ENCODE measurements at places on chromosomes 7 and 10. TPM values are rescaled to one million over a fixed set of nuclear protein-coding genes. Genes with fewer than 3 reads are reported as not detected.

DNA sequence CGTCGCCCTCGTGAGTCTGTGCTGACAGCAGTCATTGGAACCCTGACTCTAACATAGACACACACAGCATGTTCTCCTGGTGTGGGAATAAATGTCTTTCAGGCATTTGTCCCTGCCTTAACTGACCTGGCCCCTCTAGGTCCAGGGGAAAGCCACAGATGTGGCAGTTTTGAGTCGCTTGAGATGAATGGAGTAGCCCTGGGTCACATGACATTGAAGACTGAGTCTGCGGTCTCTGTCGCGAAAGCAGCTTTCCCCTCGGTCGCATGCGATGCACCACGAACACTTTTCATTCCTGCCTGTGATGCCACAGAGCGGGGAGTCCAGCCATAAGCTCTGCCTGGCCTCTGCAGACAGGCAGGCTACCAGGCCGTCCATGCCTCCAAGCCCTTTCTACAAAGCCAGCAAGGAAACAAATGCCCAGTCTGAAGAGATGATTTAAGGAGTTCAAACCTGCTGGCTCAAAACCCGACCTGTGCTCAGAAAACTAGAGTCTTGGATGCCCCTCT, 172.3 kb downstream of the WDR37 start:
- H3K27ac ChIP-seq, result no peak overlapping the region
- peaks cover 4% of the 10 kb centered on the region for H3K27me3 ChIP-seq
- DNase-seq, result no peak
- H3K4me3 ChIP-seq, result no peak overlapping the region

The GHITM gene
- 188 TPM for total RNA-seq

The MACC1 gene
- 0.08 TPM for total RNA-seq

The OR2A7 gene
- 0.82 TPM for total RNA-seq

The TBXAS1 gene
- total RNA-seq, result 4.4 TPM

GRCh38 chr10:51892965-51893658, 193.7 kb upstream of the CSTF2T start:
- no peak overlapping the region for H3K27ac ChIP-seq
- no peaks in the 10 kb centered on the region for H3K36me3 ChIP-seq
- DNase-seq, result no peak
- no peaks in the 10 kb centered on the region for H3K27me3 ChIP-seq
- H3K4me3 ChIP-seq, result no peak overlapping the region
- no peaks in the 10 kb centered on the region for H3K4me1 ChIP-seq

- no peaks in the 10 kb centered on the region for H3K36me3 ChIP-seq
- no peak overlapping the region for H3K4me3 ChIP-seq
- H3K27ac ChIP-seq, result no peak overlapping the region
- no peak for DNase-seq
- no peaks in the 10 kb centered on the region for H3K4me1 ChIP-seq
These were observed 66.3 kb upstream of the SP4 start for GRCh38 chr7:21361413-21362125.

DNA sequence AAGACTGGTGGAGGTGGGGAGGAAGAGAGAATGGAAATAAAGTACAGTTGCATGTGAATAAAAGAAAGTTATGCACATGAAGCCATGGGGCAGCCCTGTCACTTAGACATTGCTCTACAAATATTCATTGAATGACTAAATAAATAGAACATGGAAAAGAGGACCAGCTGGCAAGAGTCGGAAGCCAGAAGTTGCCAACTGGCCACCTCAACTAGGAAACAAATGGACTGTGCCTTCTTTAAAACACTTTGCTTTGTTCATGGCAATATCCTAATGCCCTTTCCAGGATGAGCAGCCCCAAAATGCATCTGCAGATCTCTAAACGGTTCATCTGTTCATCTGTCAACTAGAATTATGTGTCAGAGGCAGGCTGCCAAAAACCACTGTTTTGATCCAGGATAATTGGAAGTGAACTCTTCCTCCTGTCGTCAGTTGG, 157.3 kb downstream of the NOC3L start:
- no peaks in the 10 kb centered on the region for H3K4me1 ChIP-seq
- no peak for DNase-seq
- no peaks in the 10 kb centered on the region for H3K36me3 ChIP-seq
- H3K27me3 ChIP-seq, result no peaks in the 10 kb centered on the region
- no peak overlapping the region for H3K4me3 ChIP-seq
- no peak overlapping the region for H3K27ac ChIP-seq

DNA sequence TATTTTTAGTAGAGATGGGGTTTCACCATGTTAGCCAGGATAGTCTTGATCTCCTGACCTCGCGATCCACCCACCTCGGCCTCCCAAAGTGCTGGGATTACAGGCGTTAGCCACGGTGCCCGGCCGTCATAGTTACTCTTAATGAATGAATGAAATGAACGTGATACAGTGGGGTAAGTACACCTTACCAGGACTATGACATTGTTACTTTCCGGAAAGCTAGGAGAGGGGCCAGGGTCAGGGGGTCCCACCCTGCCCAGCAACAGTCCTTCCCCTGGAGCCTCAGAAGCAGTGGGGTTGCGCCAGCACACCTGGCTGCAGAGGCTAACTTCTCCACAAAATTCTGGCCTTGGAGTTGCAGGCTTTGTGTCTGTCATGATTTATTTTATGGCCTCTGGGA, 21.4 kb downstream of the VSTM4 start:
- no peak for DNase-seq
- no peak overlapping the region for H3K4me3 ChIP-seq
- no peaks in the 10 kb centered on the region for H3K36me3 ChIP-seq
- H3K27ac ChIP-seq, result no peak overlapping the region

DNA sequence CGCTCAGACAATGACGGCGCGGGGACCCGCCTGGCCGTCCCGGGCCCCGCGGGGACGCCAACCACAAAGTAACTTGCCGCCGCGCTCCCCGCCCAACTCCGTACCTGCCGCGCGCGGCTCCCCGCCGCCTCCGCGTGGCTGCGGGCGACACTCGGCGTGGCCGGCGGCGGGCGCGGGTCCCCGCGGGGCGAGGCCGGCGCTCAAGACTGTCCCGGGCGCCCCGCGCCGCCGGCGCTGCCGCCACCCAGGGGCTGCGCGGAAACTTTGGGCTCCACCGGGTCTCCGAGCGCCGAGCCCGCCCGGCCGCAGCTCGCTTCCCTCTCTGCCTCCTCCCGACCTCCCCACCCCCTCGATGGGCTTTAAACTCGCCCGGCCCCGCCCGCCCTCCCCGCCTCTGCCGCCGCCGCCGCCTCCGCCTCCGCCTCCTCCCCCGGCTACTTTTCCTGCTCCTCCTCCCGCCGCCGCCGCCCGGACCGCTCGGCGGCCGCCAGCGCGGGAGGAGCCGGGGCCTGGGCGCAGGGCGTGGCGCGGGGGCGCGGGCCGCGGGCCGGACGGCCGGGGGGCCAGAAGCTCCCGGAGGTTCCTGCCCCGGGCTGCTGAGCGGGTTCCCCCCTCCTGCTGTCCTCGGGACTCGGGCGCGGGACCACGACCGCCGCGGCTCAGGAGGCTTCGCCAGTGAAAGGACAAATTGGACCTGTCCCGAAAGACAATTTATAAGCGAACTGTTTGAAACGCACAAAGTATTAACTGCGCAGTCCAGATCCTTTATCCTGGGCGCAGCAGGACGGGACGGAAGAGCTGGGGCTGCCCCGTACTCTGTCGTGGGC, 10.6 kb upstream of the GRB10 start:
- H3K36me3 ChIP-seq, result no peaks in the 10 kb centered on the region
- peak overlapping the region; percentile 68 for H3K4me3 ChIP-seq
- H3K27ac ChIP-seq, result peak overlapping the region; percentile 61

DNA sequence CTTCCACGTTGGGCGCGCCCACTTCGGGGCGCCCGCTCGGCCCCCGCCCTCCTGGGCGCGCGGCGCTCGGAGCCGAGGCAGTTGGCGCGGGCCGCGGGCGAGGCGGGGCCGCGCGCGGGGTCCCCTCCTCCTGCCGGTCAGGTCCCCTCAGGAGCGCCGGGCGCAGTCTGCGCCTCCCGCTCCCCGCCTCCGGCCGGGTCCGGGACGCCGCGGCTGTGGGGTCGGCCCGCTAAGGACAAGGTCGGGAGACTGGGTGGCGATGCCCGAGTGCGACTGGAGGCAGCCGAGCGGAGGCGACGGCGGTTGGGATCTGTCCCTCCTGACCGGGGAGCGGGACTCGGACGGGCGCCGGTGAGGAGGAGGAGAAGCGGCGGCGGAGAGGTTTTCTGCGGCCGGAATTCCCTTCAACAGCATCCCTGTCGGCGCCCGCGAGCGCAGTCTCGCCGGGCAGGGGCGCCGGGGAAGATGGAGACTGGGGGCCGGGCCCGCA, at the start of gene ATRNL1:
Gene ATRNL1, plus strand, starts transcription at position 80 of the 490 bp plus-strand sequence. Its CDS starts 386 bp downstream, at position 466.
- DNase-seq, result no peak
- peak within 1 kb of the TSS; percentile 65 for H3K4me3 ChIP-seq
- no peaks in the 10 kb centered on the region for H3K36me3 ChIP-seq
- peaks cover 10% of the 10 kb centered on the region for H3K4me1 ChIP-seq
- H3K27me3 ChIP-seq, result peaks cover 26% of the 10 kb centered on the region

DNA sequence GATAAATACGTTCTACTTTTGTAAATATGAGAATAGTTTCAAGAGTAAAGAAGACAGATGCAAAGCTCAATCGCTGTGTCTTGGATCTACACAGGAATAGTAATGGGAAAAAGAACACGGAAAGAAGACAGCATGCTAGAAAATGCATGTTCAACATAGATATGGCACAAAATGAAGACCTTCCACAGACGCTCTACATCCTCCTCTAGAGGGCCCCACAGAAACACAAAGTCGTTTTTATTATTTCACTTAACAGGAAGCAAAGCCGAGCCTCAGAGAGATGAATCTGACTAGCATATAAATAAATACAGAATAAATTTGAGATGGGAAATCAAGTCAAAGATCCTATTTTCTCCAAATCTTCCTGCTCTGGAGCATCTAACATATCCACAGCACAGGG, 292.6 kb downstream of the PARD3 start:
- H3K27me3 ChIP-seq, result no peaks in the 10 kb centered on the region
- no peaks in the 10 kb centered on the region for H3K36me3 ChIP-seq
- no peak for DNase-seq

DNA sequence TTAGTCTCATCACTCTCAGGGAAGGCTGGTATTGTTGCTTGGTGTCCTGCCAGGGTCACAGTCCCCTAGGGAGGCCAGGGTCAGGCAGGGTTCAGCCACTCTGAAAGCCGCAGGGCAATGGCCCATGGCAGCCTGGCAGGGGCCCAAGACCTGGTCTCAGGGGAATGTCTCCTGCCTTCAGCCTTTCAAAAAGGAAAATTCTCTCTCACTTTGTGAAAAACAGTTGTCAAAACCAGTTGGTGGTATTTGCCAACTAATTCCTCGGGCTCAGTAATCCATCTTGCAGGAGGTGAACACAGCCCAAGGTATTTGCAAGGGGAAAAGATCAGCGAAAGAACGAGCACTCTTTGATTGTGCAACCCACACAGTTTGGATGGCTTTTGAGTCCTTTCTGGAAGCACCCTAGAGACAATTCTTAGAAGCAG, 101.5 kb downstream of the JCAD start:
- no peak overlapping the region for H3K4me3 ChIP-seq
- no peaks in the 10 kb centered on the region for H3K4me1 ChIP-seq
- no peaks in the 10 kb centered on the region for H3K27me3 ChIP-seq
- DNase-seq, result no peak

DNA sequence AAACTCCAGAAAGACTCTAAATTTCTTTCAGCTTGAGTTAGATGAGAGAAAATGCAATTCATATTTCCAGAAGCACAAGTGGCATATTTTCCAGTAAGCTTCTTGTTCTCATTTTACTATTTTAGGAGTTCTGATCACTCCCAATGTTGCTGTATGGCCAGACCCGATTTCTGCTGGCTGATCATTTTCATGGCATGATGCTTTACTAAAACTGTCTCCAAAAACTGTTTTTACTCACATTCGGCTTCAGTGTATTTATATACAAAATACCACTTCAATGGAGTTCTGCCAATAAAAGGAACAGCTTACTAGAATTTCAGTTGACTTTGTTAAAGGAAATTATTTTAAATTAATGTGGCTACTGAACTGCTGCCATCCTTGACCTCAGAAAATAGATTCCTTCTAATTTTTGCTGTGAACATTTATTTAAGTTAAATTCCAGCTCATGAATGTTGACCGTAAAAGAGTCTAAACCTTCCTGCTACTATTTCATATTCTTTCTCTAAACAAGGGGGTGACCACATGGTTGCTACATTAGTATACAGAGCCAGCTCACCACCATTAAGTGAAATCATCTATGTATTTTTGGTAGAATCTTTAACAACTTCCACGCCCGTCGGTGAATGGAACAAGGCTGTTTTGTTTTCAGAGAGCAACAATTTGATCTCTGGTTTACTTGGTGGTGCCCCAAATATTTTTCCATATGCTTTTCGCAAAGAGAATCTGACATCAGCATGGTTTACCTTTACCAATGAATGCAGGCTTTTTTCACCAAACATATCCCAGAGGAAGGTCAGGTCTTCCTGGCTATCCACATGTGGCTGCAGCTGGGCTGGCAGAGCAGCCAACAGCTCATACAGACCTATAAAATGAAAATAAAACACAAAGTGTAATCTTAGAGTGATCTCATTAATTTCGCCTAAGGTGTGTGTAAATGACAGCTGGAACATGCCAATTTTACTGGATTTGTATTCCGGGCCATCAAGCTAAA, 101.2 kb downstream of the MPP7 start:
- no peak overlapping the region for H3K4me3 ChIP-seq
- H3K27me3 ChIP-seq, result no peaks in the 10 kb centered on the region

GRCh38 chr10:100103581-100103980, 21.9 kb upstream of the CPN1 start:
- H3K4me1 ChIP-seq, result no peaks in the 10 kb centered on the region
- H3K27me3 ChIP-seq, result no peaks in the 10 kb centered on the region
- no peak for DNase-seq
- no peak overlapping the region for H3K4me3 ChIP-seq
- no peak overlapping the region for H3K27ac ChIP-seq

GRCh38 chr7:155198901-155199845, 98.5 kb upstream of the INSIG1 start:
- no peaks in the 10 kb centered on the region for H3K27me3 ChIP-seq
- no peak for DNase-seq
- no peaks in the 10 kb centered on the region for H3K36me3 ChIP-seq

The C10orf62 gene
- not detected for total RNA-seq

- peaks cover 3% of the 10 kb centered on the region for H3K4me1 ChIP-seq
- no peak for DNase-seq
- no peaks in the 10 kb centered on the region for H3K27me3 ChIP-seq
- H3K4me3 ChIP-seq, result no peak overlapping the region
- H3K27ac ChIP-seq, result no peak overlapping the region
These were observed 27.9 kb downstream of the WIPI2 start for GRCh38 chr7:5217851-5218331.

The ENKUR gene
- 0.13 TPM for total RNA-seq

- H3K4me1 ChIP-seq, result peaks cover 21% of the 10 kb centered on the region
- no peak overlapping the region for H3K27ac ChIP-seq
- no peak for DNase-seq
- H3K36me3 ChIP-seq, result no peaks in the 10 kb centered on the region
- no peak overlapping the region for H3K4me3 ChIP-seq
- H3K27me3 ChIP-seq, result no peaks in the 10 kb centered on the region
These were observed 5.4 kb downstream of the LOXL4 start for GRCh38 chr10:98262571-98262970.

GRCh38 chr10:101357958-101358357, 4.0 kb downstream of the BTRC start:
- no peak overlapping the region for H3K27ac ChIP-seq
- H3K4me1 ChIP-seq, result peaks cover 9% of the 10 kb centered on the region
- H3K36me3 ChIP-seq, result peaks cover 7% of the 10 kb centered on the region
- H3K4me3 ChIP-seq, result no peak overlapping the region
- DNase-seq, result no peak
- H3K27me3 ChIP-seq, result no peaks in the 10 kb centered on the region

The NAT16 gene
- 0.15 TPM for total RNA-seq

GRCh38 chr7:155373359-155374273, 75.9 kb downstream of the INSIG1 start:
- peaks cover 41% of the 10 kb centered on the region for H3K27me3 ChIP-seq
- H3K27ac ChIP-seq, result no peak overlapping the region
- 0 out of 2 replicates have a peak, but pooled peaks cover 3% of the 10 kb centered on the region for H3K36me3 ChIP-seq
- DNase-seq, result no peak

The CALCR gene
- 0.10 TPM for total RNA-seq

GRCh38 chr10:5466451-5467206, 32.7 kb downstream of the CALML5 start:
- H3K27me3 ChIP-seq, result no peaks in the 10 kb centered on the region
- DNase-seq, result no peak
- H3K36me3 ChIP-seq, result no peaks in the 10 kb centered on the region
- H3K4me3 ChIP-seq, result no peak overlapping the region
